Fibroblast of upper back skin (primary cell): ENCODE measurements at places on chromosomes 2 and 18.

DNA sequence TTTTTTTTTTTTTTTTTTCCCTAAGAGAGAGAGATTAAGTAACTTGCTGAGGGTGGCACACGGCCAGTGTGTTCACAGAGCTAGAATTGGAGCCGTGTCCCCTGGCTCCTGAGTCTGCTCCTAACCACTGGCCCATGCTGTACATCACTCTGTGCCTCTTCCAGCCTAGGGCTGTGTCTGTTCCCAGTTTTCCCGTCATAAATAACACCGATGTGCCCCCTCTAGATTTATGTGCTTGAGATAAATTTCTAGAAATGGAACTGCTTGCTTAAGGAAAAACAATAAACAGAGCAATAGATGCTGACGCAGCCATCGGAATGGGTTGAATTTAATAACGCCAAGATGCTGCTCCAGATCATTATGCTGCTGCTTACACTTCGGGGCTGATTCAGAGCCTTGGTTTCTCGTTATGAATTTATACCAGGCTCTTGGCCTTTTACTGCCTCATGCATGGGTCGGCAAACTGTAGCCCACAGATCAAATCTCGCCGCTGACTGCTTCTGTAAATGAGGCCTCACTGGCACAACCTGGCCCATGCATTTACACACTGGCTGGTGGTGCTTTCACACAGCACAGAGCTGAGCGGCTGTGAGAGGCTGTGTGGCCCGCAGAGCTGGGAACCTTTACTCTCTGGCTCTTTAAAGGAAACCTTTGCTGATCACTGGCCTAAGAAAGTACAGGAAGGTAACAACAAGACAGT, 58.1 kb downstream of the NDUFA10 start:
- DNase-seq = no peak

GRCh38 chr2:122145856-122146255, 390.4 kb downstream of the TSN start:
- DNase-seq = no peak

- DNase-seq = peak; percentile 52
These were observed 49.3 kb downstream of the SLC39A10 start for GRCh38 chr2:195706161-195706900.

GRCh38 chr18:48222118-48222517, 187.1 kb downstream of the ZBTB7C start:
- DNase-seq = peak; percentile 19

GRCh38 chr2:216791303-216791702, 68.6 kb downstream of the TNP1 start:
- DNase-seq = no peak

DNA sequence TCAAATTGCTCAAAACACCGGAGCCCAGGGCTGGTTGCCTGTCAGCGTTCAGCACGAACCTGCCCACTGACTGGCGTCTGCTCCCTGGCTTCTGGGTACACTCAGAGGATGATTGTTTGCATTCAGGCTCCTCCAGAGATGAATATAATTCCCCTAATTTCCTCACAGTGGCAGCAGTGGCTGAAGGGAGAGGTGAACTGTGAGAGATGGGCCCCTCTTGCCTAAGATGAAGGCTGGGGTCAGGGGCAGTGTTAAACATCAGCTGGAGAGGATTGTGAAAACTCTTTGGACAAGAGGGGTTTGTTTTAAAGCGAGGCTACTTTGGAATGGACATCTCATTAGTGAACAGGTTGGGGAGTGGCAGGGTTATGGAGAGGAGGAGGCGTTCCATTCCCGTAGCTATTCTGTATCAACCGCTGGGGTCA, 31.0 kb downstream of the TCF7L1 start:
- DNase-seq = no peak

DNA sequence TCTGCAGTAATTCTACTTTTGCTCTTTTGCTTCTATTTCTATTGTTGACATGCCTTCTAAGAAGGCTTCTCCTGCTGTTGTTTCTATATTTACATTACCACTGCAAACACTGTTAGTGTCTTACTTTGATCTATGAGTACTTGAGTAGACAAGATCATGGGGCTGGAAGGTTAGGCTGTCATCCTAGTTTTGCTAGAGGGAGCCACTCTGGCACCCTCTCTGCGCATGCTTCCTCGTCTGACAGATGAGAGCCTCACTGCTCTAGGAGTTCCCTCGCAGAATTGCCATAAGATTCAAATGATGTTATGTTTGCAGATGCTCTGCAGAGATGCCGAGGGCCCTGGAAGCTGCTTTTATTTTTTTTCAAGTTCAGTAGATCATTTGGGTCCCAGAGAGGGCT, 185.6 kb downstream of the RNF144A start:
- DNase-seq = no peak

DNA sequence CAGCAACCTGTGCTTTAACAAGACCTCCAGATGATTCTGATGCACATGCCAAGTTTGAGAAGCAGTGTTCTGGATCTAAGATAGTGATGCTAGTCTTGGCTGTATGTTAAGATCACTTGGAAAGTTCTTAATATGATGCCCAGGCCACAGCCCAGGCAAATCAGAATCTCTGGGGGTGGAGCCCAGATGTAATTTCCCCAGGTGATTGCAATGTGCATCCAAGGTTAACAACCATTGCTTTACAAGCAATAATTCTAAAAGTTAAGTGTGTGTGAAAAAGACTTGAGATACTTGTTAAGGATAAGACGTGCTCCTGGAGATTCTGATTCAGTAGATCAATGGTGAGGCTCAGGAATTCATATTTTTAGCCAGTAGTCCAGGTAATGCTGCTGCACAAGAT, 44.3 kb upstream of the MYO1B start:
- DNase-seq = no peak

DNA sequence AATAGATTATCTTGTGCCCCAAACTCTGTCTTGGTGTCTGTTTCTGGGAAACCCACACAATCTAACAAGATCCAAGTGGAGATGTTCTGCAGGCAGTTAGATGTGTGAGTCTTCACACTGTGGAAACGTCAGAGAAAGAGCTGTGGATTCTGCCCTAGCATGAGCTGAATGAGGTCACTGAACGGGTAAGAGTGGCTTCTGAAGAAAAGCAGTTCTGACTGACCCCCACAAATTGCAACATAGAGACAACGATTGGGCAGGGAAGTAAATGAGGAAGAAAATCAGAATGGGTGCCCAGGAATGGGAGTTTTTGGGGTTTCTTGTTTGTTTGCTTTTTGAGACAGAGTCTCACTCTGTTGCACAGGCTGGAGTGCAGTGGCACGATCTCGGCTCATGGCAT, 12.9 kb upstream of the RPL37A start:
- DNase-seq = no peak

DNA sequence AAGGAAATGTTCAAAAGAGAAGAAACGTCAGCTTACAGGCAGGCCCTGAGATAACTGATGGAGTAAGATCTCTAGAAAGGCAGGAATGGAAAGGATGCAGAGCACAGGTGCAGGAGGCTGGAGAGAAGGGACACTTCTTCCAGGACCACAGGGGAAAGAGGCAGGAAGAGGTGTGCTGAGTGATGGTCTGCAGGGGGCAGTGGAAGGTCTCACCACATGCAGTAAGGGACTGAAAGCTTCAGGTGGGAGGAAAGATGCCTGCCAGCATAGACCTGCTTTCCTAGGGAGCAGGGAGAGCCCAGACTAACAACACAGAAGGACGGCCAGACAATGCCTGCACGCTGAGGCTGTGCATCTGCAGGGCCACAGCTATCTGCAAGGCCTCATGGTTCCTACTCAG, 156.8 kb downstream of the L3MBTL4 start:
- DNase-seq = no peak

GRCh38 chr2:124248386-124248785, 223.3 kb downstream of the CNTNAP5 start:
- DNase-seq = no peak

GRCh38 chr2:207896525-207897285, 127.0 kb upstream of the FZD5 start:
- DNase-seq = no peak

DNA sequence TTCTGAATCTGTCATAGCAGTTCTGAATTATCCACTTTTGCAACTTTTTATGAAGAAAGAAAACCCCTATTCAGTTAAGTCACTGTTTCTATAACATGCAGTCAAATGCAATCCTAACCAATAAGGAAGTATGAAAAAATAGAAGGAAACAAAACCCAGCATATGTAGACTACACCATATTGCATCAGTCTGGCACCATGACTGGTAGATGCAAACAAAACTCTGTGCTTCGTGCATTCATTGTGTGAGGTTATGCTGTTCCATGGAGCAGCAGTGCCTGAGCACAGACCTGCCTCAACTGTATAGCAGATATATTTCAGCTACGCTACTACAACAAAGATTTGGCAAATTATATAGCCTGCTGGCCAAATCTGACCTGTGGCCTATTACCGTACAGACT, 325.5 kb downstream of the LRP1B start:
- DNase-seq = no peak

DNA sequence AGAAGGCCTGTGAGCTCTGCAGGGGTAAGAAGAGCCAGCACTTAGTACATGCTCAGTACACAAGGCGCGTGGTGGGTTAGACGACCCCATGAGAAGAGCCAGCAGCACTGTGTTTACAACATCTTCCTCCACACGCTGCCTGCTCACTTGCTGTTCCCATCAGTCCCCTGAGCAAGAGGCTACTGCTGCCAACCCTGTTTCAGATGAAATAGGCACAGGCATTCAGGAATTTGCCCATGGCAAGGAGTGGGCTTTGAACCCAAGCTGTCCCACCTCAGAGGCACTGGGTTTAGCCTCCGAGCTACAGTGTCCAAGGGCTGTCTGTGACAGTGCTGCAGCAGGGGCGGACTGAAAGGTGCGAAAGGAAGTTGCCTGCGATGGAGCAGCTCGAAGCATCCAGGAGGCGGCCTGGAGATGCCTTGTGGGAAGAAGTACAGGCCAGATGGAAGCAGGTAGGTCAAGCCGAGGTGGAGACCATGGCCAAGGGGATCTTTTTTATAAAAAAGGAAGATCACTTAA, 121.5 kb upstream of the PXDN start:
- no peak for DNase-seq

DNA sequence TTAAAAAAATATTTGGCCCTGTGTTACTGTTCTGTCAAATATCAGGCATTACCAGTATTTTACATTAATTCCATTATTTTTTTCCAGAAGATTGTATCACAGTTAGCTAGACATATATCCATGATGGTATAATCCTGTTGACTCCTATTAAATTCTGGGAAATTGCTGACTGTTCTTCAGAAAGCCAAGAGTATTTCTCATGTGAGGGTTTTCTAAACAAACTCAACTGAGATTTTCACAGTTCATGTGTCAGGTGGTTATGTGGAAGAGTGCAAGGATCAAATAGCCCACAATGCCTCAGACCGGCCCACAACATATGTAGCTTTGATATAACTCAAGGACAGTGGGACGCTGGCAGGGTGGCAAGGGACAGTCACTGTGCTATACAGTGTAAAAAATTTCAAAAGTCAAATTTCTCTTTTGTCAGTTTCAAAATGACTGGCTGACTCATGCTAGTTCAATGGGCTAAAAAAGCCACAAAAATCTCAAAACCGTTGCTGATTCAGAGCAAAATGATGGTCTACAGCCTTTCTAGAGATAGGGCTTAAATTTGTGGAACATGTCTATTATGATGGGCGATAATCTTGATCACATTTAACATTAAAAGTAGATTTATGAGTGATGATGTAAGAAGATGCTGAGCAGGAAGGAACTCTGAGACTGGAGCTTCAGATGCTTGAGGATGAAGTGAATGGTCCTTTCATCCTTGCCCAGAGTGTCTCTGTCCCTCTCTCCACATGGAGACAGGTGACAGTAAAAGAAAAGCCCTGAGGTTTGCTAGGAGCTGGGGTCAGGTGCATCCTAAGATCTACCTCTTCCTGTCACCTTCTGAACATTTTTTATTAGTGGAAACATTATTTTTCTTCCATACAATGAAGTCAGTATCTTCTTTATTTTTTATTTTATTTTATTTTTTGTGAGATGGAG, 175.8 kb upstream of the PIEZO2 start:
- peak; percentile 96 for DNase-seq

- DNase-seq = no peak
These were observed 190.8 kb upstream of the NDUFV2 start for GRCh38 chr18:8911408-8912340.

DNA sequence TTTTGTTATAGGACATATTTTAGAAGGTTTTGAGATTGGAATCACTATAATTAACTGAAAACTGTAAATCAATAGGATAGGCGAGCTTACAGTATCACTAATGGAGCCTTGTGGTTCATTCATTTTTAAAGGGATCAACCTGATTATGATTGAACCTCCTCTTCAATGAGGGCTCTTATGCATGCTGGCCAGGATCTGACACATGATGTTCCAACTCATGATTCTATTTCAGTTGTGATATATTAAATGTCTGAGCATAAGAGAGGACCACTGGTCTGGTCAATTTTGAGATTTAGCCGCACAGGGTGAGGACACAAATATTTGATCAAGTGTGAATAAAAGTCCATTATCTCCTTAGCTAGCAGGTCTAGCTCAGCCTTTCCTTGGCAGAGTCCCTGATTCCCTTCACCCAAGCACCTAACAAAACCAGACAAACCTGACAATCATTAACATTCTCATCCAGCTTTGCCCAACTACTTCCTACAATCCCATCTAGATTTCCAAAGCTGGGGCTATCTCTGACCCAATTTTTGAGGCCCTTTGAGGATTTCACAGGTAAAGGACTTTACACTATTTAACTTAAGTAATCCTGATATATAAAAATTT, 6.9 kb upstream of the MAP4K4 start:
- no peak for DNase-seq

GRCh38 chr18:13548966-13549879, 177.1 kb downstream of the FAM210A start:
- DNase-seq = no peak

- DNase-seq = no peak
These were observed 201.1 kb downstream of the PTH2R start for GRCh38 chr2:208607694-208608093.

DNA sequence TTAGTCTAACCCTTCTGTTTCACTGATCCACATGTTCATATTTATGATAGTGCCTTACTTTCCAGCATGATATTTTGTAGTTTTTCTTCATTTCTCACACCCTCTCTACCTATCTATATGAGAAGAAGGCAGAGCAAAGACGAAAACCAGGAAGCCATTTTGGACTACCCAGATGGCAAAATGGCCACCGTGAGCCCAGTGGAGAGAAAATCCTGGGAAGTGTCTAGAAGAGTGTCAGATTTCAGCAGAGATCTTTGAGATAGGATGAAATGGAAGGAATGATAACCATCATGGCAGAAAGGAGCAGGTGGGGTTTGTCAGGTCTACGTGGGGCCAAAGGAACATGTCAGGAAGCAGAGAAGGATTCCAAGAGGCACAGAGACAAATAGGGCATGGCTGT, 84.0 kb upstream of the MYCN start:
- DNase-seq = no peak

DNA sequence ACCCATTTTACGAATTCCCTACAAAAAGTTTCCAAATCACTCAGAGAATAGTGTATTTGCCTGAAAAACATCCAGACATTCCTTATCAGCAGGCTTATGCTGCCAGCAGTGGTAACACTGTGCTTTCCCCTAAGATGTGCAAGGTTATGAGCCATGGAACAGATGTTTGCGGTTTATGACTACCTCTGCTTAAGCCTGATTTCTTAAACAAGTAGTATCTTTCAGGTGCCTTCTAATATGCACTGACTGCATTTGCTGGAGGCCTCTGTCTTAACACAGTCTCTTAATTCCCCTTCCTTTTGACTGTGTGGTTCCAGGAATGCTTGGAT, 54.8 kb downstream of the CDC42EP3 start:
- peak; percentile 81 for DNase-seq

- no peak for DNase-seq
These were observed 10.2 kb upstream of the CHN1 start for GRCh38 chr2:175015340-175015739.

GRCh38 chr2:145123606-145124005, 603.7 kb upstream of the ZEB2 start:
- DNase-seq = no peak
